Immature natural killer cell (primary cell): ENCODE measurements at places on chromosomes 5 and 9. TPM values are rescaled to one million over a fixed set of nuclear protein-coding genes. Genes with fewer than 3 reads are reported as not detected.
A peak's percentile ranks its signal among the peaks of the same experiment; 100 is the strongest.

Gene C6
- polyA plus RNA-seq, result not detected

DNA sequence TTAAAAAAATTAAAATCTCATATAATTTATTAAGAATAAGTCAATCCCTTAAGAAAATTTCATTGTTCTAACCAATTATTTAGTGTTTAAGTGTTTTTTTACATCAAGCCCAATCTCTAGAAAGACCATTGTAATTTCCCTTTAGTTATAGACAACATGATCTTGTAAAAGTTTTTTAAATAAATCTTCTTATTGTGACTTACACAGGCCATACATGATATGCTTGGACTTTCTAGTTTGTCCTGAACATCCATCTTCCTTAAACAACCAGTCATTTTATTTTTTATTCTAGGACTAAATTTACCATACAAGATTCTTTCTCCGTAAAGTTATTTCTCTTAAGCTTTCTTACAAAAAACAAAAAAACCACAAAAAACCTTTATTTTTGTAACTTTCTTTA lies 126.5 kb upstream of the MAST4 start:
- H3K36me3 ChIP-seq, result peaks cover 3% of the 10 kb centered on the region
- H3K4me3 ChIP-seq, result no peak overlapping the region
- H3K4me1 ChIP-seq, result no peaks in the 10 kb centered on the region
- H3K27me3 ChIP-seq, result peaks cover 2% of the 10 kb centered on the region
- no peak for DNase-seq

Gene SLC45A2
- polyA plus RNA-seq, result not detected

DNA sequence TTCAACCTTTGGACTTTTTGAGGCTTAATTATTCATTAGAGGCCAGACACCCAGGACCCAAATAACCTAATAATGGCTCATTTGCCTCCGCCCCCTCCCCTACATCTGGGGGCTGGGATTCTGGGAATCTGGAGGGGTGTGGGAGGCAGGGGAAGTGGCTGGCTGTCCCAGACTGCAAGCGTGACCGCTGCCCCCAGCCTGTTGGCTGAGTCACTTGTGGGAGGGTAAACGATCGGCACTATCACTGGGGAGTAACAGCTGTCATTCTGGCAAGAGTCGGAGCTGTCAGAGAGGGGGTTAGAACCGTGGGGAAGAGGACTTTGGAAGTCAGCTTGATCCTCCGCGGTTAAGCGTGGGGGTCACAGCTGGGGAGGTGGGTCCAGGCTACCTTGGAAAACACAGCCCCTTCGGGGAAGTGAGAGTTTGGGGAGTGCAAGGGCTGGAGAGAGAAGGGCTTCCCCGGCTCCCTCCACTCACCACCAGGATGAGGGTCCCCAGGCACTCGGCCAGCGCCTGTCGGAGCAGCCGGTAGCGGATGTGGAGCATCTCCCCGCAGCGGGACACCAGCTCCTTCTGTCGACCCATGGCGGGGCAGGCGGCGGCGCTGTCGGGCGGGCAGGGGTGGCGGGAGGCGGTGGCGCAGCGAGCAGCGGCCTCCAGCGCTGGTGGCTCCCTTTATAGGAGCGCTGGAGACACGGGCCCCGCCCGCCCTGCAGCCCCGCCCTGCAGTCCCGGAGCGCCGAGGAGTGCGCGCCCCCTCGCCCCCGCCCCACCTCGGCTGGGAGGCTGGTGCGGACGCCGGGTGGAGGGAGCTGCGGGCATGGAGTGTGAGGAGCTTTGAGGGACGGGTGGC lies at the start of gene AQP3:
Gene AQP3 (minus strand): TSS at position 648 of the 853 bp plus-strand sequence. CDS start 63 bp downstream, at position 585.
- H3K27me3 ChIP-seq, result no peaks in the 10 kb centered on the region
- peaks cover 27% of the 10 kb centered on the region for H3K4me1 ChIP-seq
- no peaks in the 10 kb centered on the region for H3K36me3 ChIP-seq

GRCh38 chr9:89576404-89576839 lies 28.4 kb upstream of the GADD45G start:
- no peaks in the 10 kb centered on the region for H3K36me3 ChIP-seq
- no peak overlapping the region for H3K4me3 ChIP-seq
- DNase-seq, result peak; percentile 39
- H3K27ac ChIP-seq, result no peak overlapping the region
- peaks cover 6% of the 10 kb centered on the region for H3K27me3 ChIP-seq
